Colonic mucosa (tissue), 4 donors: ENCODE measurements at places on chromosomes 5 and 9. TPM values are rescaled to one million over a fixed set of nuclear protein-coding genes. Genes with fewer than 3 reads are reported as not detected.

DNA sequence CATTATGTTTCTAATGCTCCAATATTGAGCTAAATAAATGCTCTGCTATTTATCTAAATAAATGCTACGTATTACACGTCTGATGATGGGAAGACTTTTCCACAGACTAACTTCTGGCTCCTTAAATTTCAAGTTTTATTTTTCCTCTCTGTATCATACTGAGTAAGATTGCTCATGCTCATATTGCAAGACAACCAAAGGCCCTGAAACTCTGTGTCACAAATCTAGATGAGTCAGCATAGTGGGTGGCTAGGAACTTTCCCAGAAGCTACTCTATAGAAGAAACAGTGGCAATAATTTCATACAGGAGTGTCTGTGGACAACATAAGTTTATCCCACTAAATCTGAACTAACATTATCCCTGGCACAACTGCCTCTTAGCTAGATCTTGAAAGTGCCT, 53.0 kb upstream of the RFX3 start:
- H3K4me3 ChIP-seq: no peak overlapping the region
- DNase-seq: no peak
- H3K27me3 ChIP-seq: no peaks in the 10 kb centered on the region
- no peaks in the 10 kb centered on the region for H3K36me3 ChIP-seq
- no peaks in the 10 kb centered on the region for H3K4me1 ChIP-seq

- no peaks in the 10 kb centered on the region for H3K4me1 ChIP-seq
- H3K4me3 ChIP-seq: no peak overlapping the region
- no peak overlapping the region for H3K27ac ChIP-seq
- DNase-seq: no peak
- H3K36me3 ChIP-seq: no peaks in the 10 kb centered on the region
- no peaks in the 10 kb centered on the region for H3K27me3 ChIP-seq
These were observed 893.5 kb upstream of the EDIL3 start for GRCh38 chr5:85278193-85278592.

Gene ROR2
- 1.7 TPM for total RNA-seq

Gene CYLC2
- not detected for total RNA-seq
